ENCODE measurements at places on chromosomes 7 and 10. TPM values are rescaled to one million over a fixed set of nuclear protein-coding genes. Genes with fewer than 3 reads are reported as not detected.

DNA sequence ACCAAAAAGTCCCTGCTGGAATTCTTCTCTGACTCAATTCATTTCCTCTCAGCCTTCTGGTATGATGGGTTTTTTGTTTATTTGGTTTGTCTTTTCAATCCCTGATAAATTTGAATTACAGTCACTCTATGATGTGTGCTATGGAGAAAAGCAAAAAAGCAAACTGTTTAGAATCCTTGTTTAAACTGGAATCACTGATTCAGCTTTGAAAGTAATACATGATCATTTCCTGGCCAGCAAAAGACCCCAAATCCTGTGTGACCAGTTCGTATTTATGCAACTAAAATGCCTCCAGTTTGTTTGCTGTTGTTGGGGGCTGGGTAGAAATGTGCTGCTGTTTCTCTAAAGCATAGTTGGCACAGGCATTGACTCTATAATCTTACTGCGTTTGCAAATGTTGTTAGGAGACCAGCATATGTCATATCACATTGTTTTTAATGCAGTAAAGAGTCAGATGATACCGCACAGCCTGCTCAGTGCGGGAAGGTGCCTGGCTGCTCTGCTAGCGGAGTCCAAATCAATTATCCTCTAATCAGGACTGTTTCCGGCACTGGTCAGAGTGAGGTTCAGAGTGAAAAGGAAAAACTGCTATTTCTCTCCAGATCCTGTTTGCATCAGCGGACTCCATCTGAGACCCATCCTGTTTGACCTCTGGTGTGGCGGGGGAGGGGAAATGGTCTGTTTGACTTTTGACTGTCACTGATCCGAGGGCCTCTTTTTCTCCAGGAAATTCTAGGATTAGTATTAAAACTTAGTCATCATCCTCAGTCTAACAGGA lies 40.6 kb upstream of the ADD3 start:
- no peak for DNase-seq

PNLIPRP3 gene
- polyA plus RNA-seq: not detected

- DNase-seq: no peak
Measured at GRCh38 chr10:60955316-60955715, 11.3 kb upstream of the RHOBTB1 start.

DNA sequence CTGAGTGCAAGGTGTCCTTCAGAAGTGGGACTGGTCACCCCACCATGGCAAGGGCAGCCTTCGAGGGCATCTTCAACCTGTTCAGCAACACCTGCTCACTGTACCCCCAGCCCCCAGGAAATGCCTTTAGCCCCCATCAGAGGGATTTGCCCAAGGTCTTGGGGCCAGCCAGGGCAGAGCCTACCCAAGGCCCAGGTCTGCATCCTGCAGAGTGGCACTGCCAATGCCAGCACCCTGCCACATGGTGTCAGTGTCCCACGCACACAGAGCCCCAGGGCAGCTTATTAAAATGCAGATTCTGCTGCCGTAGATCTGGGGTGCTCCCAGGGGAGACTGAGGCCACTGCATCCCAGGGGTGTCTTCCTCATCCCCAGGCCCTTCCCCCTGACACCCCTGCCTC lies 106.2 kb upstream of the KCTD7 start:
- no peak for DNase-seq

GOLGA7B gene
- polyA plus RNA-seq: 1.3 TPM

MAGI2 gene
- polyA plus RNA-seq: not detected
